Upper lobe of right lung (tissue), 1 donor: ENCODE measurements at places on chromosomes 7 and 10. TPM values are rescaled to one million over a fixed set of nuclear protein-coding genes. Genes with fewer than 3 reads are reported as not detected.

The NEURL1 gene
- 0.64 TPM for total RNA-seq

DNA sequence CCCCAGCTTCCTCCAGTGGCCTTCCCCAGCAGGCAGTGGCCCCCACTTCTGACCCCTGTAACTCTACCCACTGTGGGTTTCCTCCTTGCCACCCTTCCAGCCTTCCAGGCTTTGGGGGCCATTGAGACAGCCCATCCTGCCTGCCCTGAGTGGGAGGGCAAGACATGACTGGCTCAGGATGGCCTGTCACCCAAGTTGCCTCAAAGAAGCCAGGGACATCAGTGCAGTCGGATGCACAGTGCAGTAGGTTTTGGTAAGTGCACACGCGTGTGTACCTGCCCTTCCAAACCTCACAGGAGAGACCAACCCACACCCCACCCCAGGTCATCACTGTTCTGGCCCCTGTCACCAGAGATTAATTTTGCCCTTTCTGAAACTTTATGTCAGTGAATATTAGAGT, 22.7 kb downstream of the ZMIZ2 start:
- peaks cover 35% of the 10 kb centered on the region for H3K4me1 ChIP-seq
- H3K36me3 ChIP-seq, result peaks cover 16% of the 10 kb centered on the region
- no peak overlapping the region for H3K27ac ChIP-seq
- H3K27me3 ChIP-seq, result no peaks in the 10 kb centered on the region

- H3K27me3 ChIP-seq, result no peaks in the 10 kb centered on the region
- H3K36me3 ChIP-seq, result no peaks in the 10 kb centered on the region
- H3K27ac ChIP-seq, result no peak overlapping the region
- H3K4me1 ChIP-seq, result no peaks in the 10 kb centered on the region
These were observed 884.1 kb downstream of the NRG3 start for GRCh38 chr10:82759050-82759449.

DNA sequence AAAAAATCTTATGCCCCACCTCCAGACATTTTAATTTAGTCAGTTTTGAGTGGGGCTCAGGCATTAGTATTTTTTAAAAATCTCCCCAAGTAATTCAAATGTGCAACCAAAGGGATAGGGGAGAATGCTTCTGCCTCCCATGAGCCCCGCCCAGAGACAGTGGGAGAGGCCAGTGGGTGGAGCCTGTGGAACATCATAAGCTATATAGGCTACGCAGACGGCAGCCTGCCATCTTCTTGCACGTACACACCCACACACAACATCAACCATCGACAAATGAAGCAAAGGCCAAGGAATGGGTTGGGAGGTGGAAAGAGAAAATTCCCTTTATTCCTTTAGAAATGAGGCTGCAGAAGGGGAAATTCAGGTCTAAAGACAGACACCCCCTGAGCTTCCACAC, 25.2 kb downstream of the CREB3L2 start:
- H3K4me1 ChIP-seq, result peaks cover 35% of the 10 kb centered on the region
- no peaks in the 10 kb centered on the region for H3K27me3 ChIP-seq
- no peaks in the 10 kb centered on the region for H3K36me3 ChIP-seq
- no peak overlapping the region for H3K27ac ChIP-seq
- no peak for DNase-seq
- H3K4me3 ChIP-seq, result no peak overlapping the region
